Occipital lobe (tissue), 3 donors: ENCODE measurements at places on chromosomes 3 and 15. TPM values are rescaled to one million over a fixed set of nuclear protein-coding genes. Genes with fewer than 3 reads are reported as not detected.

GRCh38 chr3:77459926-77460325, 420.0 kb downstream of the ROBO2 start:
- DNase-seq = no peak

- DNase-seq = no peak
These were observed 136.4 kb downstream of the LIPC start for GRCh38 chr15:58568157-58568571.

The DNAH12 gene
- total RNA-seq = 0.62 TPM

DNA sequence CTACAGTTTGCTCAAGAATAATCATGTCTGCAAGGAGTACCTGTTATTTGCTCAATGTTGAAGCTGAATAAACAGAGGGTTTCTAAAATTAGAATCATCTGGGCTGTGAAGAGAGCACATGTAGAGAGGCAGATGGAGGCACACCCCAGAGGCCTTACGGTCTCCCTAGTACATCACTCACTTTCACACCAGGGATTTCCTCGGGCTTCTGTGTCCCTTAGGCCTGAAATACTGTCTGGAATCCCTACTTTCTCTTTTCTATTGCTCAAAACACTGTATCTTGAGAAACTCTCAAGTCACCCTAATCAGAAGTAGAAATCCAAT, 473.7 kb upstream of the ROBO2 start:
- no peak for DNase-seq

DNA sequence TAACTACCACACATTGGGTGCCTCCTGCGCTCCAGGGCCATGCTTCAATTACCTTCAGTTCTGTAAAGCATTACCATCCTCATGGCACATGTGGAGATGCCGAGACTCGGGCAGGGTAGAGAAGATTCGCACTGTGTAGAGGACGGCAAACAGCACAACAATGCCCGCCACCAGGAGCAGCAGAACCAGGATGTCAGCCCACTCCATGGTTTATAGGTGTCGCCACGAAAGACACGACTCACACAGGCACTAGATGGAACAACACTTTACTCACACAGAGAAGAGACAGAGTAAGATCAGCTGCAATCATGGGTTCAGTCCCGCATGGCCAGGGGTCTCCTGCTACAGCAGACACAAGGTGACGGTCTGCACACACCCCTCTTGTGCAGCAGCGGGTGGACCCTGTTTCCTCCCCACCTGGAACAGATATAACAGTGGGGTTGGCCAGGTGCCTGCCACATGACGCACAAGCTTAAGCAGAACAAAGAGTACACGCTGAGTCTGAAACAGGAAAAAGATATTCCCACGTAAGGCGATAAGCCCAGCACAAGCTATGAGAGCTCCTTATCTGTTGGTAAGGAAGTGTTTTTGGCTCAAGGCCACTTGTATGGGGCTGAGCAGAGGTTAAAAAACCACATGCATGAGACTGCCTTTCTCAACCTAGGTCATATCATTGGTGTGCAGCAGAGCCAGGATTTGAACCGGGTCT, 2.5 kb upstream of the TBC1D21 start:
- no peak for DNase-seq

The STARD5 gene
- total RNA-seq = 5.9 TPM

The GMPPB gene
- total RNA-seq = 10.6 TPM

GRCh38 chr3:50876947-50877346, 202.2 kb downstream of the DOCK3 start:
- no peak for DNase-seq

GRCh38 chr3:72379500-72380187, 468.6 kb downstream of the SHQ1 start:
- DNase-seq = no peak

DNA sequence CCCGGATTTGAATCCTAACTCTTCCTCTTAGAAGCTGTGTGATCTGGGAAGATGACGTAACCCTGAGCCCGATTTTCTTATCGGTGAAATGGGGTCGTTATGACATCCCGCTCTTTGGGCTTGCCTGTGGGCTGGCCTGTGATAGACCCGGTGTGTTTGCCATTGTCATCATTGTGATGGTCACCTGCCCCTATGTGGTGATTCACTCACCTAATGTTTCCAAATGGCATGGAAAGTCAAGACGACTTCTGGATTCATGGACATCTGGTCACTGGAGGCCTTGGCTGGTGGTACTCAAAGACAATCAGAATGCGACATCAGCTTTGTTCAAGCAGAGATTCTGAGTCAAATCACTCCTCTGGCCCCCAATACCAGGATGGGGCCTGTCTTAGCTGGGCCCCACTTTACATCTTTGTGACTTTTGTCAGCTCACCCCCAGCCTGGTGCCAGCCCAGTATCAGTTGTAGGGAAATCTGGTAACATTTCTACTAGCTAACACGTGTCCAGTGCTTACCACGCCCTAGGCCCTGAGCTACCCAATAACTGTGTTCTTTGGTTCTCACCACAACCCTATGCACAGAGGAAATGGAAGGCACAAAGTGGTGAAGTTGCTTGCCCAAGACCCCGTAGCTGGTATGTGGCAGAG, 2.8 kb downstream of the TMEM43 start:
- DNase-seq = no peak

- DNase-seq = no peak
These were observed 54.0 kb upstream of the ANKRD28 start for GRCh38 chr3:15851735-15852134.

GRCh38 chr3:152176998-152177397, 91.7 kb upstream of the MBNL1 start:
- DNase-seq = no peak

DNA sequence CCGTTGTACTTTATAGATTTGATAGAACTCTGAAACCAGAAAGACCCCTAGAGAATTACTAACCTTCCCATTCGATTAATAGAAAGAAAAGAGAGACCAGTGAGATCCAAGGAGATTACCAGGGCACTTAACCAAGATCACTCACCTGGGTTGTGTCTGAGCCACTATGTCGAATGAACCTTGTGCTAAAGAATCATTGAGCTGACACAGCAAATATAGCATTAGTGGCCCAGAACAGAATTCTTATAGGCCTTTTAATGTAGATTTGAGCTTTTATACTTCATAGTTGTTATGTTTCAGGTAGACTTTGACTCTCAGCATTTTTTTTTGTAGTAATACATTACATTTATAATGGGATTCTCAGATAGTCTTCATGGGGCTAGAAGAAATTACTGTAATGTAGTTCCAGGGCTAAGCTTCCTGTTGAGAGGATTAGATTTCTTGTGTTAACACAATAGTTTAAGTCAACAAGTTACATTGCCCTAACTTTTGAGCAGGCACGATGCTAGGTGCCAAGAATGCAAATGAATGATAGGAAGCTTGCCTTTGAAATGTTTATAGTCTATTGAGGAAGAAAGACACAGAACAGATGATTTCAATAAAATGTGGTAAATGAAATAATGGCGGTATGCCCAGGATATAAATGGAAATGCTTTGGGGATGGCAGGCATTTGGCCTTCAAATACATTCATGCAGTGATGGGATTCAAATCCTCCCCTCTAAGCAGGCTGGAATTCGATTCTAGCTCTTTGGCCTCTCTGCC, 24.4 kb upstream of the ABHD10 start:
- no peak for DNase-seq

DNA sequence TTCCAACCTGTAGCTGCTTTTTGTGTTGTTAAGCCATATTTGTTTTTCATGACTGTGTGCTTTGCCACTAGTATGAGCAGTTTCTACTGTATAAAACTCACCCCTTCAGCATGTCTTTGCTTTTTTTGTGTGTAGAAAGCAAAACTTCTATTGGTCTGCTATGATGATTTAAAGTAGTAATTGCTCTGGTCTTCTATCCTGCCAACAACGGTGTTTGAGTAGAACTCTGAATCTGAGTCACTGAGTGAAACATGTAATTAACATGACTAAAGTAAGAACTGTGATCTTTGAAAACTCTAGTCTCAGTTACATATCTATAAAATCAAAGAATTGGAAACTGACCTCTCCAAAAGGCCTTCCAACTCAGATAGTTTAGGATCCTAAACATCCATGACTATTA, 133.6 kb downstream of the TPRG1 start:
- no peak for DNase-seq

The SNX22 gene
- 14.5 TPM for total RNA-seq

DNA sequence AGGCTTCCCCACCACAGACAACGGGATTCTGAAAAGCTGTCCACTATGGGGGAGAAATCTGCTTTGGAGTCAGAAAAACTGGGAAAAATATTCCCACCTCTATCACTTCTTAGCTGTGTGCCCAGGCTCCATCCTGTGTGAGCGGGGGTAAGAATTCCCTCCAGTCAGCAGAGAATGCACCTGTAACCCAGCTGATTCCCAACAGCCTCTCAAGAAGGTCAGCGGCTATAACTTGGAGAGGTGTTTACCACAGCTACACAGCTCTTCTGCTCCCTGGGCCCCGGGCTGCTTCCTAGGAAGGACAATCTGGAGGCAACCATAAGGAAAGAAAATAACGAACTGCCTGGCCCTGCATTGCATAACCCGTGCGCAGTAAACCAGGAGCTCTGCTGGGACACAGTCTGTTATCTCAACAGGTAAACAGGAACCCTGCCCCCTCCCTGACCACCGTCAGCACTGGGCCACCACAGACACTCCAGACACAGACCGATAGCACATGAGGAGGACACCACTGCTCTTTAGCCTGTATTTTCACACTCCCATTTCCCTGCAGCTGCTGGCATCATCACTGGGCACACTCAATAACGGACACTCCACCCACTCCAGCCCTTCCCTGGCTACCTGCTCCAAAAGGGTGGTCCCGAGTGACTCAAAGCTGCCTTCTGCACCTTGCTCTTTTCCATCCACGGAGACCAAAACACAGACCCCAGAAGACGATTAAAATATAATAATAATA, 2.1 kb downstream of the RAB43 start:
- no peak for DNase-seq

GRCh38 chr15:29788433-29789034, 33.7 kb downstream of the TJP1 start:
- DNase-seq = no peak

The GNB4 gene
- 177 TPM for total RNA-seq

- no peak for DNase-seq
These were observed 6.6 kb downstream of the HERC1 start for GRCh38 chr15:63827113-63827512.

DNA sequence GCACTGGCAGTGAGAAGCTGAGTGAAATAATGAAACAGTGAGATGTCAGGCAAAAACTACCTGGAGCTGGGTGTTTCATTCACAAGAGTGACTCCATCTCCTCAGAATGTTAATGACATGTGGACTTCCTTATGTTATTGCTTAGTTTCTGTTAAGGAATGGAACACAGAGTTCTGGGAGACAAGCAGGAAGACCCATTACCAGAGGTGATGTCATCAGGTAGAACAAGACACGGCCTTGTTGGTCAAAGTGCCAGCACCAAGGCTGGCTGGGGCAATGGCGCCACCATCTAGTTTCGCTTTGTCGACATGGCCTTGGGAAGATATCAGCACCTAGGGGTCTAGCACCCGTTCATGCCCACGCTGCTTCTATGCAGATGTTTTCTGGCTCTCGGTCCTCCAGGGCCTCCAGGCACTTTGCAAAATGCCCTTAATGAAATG, 252.2 kb downstream of the FAM43A start:
- no peak for DNase-seq

DNA sequence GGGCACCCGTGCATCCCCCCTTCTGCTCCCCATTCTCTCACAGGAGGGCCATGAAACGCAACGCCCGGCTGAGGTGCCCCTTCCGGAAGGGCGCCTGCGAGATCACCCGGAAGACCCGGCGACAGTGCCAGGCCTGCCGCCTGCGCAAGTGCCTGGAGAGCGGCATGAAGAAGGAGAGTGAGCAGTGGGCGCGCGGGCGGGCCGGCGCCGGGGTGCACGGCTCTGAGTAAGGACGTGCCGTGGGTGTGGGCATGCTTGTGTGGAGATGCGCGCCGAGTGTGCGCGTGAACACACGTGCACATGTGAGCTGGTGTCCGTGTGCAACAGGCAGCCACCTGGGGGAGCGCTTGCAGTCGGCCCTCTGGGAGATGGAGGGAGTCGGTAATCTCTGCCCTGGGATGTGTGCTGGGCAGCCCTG, 28.1 kb downstream of the NR1I2 start:
- DNase-seq = no peak

- no peak for DNase-seq
These were observed 193.6 kb upstream of the IL12A start for GRCh38 chr3:159795042-159795441.

DNA sequence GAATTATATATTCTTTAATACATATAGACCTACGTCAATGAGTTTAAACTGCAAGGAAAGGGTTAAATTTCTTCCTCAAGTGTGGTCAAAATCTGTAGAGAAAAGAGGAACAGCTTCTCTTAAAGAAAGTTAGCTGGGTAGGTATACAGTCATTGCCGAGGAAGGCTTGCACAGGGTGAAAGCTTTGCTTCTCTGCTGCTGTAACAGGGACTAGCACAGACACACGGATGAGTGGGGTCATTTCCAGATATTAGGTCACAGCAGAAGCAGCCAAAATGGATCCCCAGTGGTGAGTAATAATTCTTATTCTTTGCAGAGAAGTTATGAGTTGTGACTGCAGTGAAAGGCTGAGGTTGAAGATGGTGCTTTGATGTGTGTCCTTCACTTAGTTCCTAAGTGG, at the start of gene CD86:
Gene CD86, plus strand, starts transcription at position 148 of the 400 bp plus-strand sequence. Its CDS starts 128 bp downstream, at position 276.
- DNase-seq = no peak

The IQCH gene
- total RNA-seq = 2.8 TPM

DNA sequence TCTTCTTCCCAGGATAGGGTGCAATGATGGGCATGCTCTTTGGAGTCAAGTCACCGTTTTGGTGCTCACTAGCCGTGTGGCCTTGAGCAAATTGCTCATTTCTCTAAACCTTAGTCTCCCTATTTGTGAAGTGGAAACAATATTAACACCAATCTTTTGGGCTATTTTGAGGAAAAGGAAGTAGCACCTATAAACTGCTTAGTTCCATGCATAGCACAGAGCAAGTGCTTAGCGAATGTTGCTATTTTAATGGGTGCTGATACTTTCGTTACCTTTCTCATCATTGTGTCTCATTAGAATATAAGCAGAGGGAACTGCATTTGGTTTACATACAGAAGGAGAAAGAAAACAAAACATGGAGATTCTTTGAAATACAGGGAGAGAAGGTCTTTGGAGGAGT, 66.1 kb downstream of the BOC start:
- DNase-seq = no peak

The POLG gene
- 38.4 TPM for total RNA-seq

The VEPH1 gene
- 9.2 TPM for total RNA-seq

DNA sequence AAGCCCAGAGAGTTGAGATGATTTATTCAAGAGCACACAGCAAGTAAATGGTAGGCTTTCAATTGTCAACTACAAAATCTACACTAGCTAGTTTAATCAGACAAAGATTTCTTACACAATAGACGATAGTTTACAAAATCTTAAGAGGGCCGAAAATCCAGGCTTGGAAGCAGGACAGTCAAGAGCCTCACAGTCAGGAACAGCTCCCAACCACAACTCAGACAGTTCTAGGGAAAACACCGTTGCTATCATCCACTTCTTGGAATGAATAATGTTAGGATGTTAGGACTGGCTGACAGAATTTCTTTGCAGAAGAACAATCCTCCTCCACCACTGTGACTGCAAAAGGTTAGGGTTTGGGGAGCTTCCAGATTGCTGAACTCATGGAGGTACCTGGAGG, 290.8 kb upstream of the ZPLD1 start:
- no peak for DNase-seq

DNA sequence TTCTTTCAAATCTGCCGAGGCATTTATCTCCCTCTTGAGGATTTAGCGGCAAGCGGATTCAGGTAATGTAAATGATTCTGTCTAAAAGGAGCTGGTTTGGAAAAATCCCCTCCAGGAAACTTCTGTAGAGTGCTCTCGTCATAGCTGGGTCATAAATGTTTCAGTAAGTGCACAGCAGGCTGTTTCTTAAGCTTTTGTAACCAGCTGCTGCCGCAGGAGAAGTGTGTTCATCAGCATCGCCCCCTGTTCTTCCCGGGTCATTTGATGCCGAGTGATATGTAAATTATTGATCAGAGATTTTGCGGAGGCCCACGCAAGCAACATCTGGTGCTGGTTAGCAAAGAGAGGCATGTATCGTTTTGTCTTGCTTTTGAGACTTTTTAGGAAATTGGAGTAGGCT, 53.1 kb downstream of the DNASE1L3 start:
- no peak for DNase-seq
